ENCODE measurements at places on chromosomes 4 and X. TPM values are rescaled to one million over a fixed set of nuclear protein-coding genes. Genes with fewer than 3 reads are reported as not detected.

ADAM29 gene
- total RNA-seq: not detected

PGAM4 gene
- total RNA-seq: 0.56 TPM

RASSF6 gene
- total RNA-seq: not detected

ARHGEF38 gene
- total RNA-seq: not detected

IL3RA gene
- total RNA-seq: 9.9 TPM

CXCL11 gene
- not detected for total RNA-seq

ADH1B gene
- total RNA-seq: 201 TPM

EPGN gene
- total RNA-seq: 8.5 TPM

VEGFD gene
- 13.9 TPM for total RNA-seq

PDCL2 gene
- total RNA-seq: not detected

L1CAM gene
- 9.2 TPM for total RNA-seq

HEPH gene
- 40.7 TPM for total RNA-seq

TXK gene
- 0.84 TPM for total RNA-seq

MAGIX gene
- 7.9 TPM for total RNA-seq

PCSK1N gene
- total RNA-seq: 9.8 TPM

DRP2 gene
- total RNA-seq: 0.05 TPM

TRIM75 gene
- total RNA-seq: not detected

UGT2B17 gene
- total RNA-seq: not detected

TCEANC gene
- 2.9 TPM for total RNA-seq

INTS6L gene
- 11.0 TPM for total RNA-seq

FGFBP2 gene
- total RNA-seq: 4.4 TPM

MAGEE1 gene
- total RNA-seq: 2.8 TPM

PRKG2 gene
- 7.5 TPM for total RNA-seq

CXCL1 gene
- total RNA-seq: 9.2 TPM

IQCM gene
- not detected for total RNA-seq

Data from left cardiac atrium (tissue), 4 donors.